Esophagus squamous epithelium (tissue), 5 donors: ENCODE measurements at places on chromosomes 12 and 14. TPM values are rescaled to one million over a fixed set of nuclear protein-coding genes. Genes with fewer than 3 reads are reported as not detected.

Gene GLT8D2
- not detected for total RNA-seq

Gene OTOGL
- 0.04 TPM for total RNA-seq

GRCh38 chr12:97093187-97093683, 186.2 kb downstream of the NEDD1 start:
- no peak for DNase-seq

- no peak for DNase-seq
Observed at GRCh38 chr12:56753566-56753965, 1.4 kb upstream of the PRIM1 start.

- DNase-seq, result no peak
Observed at GRCh38 chr12:6072302-6072752, 52.1 kb downstream of the VWF start.
